NCI-H187 treated with DMSO at 0.1 percent for 48 hours (cell line): ENCODE measurements at places on chromosomes 16 and 17.

- DNase-seq = no peak
Observed at GRCh38 chr17:57889252-57889651, 39.4 kb upstream of the MRPS23 start.

DNA sequence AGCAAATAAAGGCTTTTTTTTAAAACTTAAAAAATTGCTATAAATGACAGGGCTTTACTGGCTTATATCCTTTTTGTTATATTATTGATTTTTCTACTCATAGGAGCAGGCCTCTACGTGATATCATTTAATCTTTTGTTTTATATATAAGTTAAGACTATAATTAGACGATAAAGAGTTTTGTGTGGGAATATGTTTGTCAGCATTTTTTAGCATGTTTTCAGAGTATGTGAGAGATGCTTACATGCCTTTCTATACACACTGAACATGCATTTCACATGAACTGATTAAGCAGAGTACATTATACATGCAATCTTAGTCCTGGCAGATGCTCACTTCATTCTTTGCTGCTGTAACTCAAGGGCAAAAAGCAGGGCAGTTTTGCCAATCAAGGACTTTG lies 7.7 kb upstream of the KRT222 start:
- no peak for DNase-seq

- DNase-seq = no peak
Observed at GRCh38 chr17:44309472-44309871, 1.1 kb downstream of the RUNDC3A start.

DNA sequence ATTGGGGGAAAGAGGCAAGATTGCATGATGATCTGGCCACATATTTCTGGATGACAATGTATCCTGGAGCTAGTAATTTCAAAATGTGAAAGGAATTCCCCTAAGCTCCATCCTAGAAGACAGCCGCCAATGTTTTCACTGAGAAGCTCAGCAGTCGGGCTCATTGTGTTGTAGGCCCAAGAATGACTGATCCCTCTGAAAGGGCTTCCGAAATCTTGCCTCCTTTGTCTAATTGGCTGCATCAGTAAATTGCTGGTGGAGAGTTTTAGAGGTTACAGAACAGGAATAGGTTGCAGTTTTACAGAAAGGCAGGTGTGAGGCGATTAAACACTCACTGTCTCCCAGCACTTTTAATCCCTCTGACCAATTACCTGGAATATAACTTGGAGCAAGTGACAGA lies 464.1 kb upstream of the SALL1 start:
- DNase-seq = no peak

DNA sequence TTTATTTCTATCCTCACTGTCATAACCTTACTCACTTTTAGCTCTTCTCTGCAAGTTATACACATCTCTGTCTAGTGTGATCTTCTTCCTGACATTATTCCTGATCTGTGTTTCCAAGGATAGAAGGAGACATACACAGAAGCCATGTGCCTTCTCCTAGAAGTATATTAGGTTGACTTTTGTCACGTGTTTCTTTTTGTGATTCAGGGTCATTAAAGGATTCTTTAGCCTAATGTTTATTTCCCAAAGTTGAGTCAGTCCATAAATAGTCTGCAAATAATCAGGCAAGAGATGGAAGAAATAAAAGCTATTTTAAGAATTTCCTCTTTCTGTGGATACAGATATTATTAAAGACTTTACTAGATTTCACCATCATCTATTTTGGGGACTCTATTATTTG lies 214.1 kb upstream of the GOT2 start:
- no peak for DNase-seq

GRCh38 chr17:81710514-81711308 lies 1.4 kb upstream of the SLC25A10 start:
- no peak for DNase-seq

DNA sequence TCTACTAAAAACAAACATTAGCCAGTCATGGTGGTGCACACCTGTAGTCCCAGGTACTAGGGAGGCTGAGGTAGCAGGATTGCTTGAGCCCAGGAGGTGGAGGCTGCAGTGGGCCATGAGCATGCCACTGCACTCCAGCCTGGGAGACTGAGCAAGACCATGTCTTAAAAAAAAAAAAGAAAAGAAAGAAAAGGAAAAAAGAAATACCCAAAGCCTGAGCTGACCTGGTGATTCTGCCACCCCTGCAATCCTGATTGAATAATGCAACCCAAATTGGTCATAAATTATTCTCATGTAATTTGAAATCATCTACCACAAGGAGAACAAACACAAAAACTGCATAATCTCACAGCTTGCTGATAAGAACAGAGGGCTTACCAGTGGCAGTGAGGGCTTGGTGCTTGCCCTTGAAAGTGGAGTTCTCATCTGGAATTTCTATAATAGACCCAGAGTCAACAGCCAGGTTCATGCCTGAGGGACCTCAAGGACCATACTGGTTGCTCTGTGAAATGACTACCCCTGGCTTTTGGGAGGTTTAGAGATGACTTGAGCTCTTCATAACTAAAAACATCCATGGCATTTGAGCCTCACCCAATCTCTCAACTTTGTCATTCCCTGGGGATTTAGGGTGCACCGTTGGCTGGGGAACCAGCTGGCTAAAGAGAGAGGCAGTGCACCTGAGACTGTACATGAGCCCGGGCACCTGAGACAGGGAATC lies 35.4 kb upstream of the TMC5 start:
- DNase-seq = no peak

DNA sequence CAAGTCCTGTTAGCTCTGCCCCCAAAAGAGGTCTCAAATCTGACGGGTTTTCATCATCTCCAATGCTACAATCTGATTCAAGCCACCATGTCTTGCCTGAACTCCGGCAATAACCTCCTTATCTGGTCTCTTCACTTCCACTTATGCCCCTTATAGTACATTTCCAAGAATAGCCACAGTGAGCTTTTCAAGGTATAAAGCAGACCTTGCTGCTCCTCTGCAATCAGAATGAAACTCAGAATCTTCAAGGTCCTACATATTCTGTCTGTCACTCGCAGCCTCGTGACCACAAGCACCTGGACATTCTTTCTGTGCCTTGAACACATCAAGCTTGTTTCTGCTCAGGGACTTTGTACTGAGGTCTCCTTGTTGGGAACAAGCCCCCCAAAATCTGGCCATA lies 84.7 kb downstream of the YPEL2 start:
- DNase-seq = no peak
